NCI-H1930 (cell line): ENCODE measurements at places on chromosomes 1 and 21.

DNA sequence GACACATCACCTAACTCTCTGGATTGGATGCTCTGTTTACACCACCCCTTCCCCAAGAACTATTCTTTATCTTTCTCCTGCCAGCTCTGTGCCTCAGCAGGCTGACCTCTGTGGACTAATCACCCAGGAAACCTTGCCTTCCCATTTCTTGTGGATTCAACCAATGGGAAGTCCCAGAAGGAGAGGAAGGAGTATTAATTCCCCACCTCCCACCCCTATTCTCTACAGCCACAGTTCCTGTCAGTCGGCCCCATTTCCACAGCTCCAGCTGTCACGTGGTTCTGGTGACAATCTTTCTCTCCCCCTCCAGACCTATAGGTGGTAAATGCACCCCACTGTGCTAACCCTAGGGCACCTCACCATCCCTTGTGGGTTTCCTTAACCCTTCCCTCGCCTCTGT lies 46.8 kb upstream of the SSBP3 start:
- DNase-seq, result no peak

GRCh38 chr1:246158131-246158530 lies 348.9 kb downstream of the SMYD3 start:
- no peak for DNase-seq

DNA sequence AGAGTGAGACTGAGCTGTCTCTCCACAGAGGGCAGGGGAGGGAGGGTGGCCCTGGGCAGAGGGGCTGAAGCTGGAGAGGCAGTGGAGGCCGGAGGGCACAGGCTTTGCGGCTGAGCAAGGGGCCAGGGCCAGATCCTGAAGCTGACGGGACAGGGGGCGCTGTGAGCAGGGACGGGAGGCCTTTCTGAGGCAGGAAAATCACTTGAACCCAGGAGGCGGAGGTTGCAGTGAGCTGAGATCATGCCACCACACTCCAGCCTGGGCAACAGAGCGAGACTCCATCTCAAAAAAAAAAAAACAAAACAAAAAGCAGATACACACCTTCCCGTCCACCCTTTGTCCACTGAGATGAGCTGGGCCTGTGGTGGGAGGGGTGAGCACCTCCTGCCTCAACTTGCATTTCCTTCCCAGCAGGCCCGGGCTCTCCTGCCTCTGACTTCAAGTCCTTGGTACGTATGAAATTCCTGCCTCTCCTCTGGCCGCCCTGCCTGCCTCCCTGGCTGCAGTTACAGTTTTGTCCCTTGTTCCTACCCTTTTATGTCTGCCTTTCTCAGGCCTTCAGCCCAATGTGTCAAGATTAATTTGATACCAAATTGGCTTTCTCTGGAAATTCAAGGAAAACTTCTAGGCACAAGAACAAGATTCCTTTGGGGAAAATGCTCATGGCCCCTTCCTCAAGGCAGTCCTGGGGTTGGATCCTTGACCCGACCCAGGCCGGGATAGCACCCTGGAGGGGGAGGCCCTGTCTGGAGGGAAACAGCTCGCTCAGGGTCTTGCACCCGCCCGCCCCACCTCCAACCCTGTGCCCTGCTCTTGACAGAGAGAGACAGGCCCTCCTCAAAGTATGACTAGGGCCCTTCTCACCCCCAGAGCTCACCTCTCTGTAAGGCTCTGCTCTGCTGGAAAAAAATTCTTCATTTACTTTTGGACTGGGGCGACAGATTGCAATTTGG lies 11.2 kb upstream of the ADAMTSL4 start:
- no peak for DNase-seq

GRCh38 chr1:184443201-184443600 lies 56.4 kb downstream of the C1orf21 start:
- DNase-seq, result no peak

GRCh38 chr1:235730007-235730406 lies 80.4 kb upstream of the GNG4 start:
- no peak for DNase-seq

DNA sequence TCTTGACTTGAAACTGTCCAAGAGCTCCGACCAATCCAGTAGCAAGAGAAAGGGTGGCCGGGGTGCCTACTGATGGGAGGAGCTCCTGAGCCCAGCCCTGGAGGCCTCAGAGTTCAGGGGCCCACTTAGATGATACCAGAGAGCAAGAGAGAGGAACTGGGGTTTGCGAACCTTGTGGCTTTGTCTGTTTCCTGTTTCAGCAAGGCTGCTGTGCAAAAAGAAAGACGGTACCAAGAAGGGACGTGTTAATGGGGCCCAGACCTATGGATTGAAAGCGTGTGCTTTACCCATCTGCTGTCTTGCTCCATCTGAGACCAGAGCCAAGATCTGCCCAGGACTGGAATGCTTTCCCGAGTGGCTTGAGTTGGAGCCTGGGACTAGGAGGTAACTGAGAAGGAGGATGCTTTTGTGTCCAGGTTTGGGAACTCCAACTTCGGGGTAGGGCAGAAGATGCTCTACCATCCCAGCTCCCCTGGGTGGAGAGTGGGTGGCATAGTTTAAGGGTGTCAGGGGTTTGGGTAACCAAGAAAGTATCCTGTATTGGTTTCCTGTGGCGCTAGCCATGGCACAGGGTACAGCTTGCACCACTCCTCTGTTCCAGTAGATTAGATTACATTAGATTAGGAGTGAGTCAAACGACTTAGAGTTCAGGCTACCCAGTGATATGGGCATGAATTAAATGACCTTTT lies at the start of gene TRAF3IP3:
TSS of gene TRAF3IP3 (plus strand) at position 128 of the 689 bp plus-strand sequence. CDS start 3,987 bp downstream, outside the sequence.
- no peak for DNase-seq

- no peak for DNase-seq
Measured at GRCh38 chr1:54839824-54840223, 38.7 kb upstream of the TTC22 start.

- DNase-seq, result no peak
Measured at GRCh38 chr1:17757426-17757825, 2.3 kb downstream of the ACTL8 start.

DNA sequence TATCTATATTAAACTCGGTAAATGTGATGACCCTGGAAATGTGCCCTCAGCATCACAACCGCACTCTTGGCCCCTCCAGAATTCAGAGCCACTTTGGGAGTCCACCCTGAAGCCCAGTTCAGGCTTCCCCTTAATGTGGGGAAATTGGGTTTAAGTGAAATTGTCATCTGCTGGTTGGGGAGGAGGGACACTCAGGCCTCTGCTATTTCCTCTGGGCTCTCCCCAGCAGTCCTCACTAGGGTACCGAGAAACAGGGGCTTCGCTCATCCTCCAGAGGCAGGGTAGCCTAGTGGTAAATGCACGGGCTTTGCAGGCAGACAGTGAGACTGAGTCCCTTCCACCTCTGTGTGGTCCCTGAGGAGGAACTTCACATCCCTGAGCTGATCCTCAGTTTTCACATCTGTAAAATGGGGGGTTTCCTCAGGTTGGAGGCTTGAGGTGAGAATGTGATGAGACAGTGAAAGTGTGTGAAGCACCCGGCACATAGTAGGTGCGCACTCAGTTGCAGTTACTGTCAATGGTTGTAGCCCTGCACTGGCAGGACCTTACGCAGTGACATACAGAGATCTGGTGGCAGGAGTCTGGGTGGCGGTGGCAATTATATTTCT lies 14.6 kb upstream of the WNT4 start:
- DNase-seq, result no peak

DNA sequence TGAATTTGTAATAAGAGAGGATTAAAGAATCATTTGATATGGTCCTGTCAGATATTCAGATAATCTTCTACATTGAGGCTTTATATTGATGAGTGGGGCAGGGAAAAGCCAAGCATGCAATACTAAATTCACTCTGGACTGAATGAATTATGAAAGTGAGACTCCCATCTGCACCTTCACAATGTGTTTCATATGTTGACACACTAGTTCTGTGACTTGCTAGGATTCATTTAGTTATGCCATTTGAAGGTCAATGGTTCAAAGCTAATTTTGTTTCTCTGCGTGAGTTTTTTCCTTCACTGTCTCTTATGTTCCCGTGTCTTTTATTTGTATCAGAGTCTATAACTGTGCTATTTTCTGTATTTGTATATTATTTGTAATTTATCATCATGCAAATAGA lies 1332.5 kb downstream of the KCNT2 start:
- DNase-seq, result no peak

DNA sequence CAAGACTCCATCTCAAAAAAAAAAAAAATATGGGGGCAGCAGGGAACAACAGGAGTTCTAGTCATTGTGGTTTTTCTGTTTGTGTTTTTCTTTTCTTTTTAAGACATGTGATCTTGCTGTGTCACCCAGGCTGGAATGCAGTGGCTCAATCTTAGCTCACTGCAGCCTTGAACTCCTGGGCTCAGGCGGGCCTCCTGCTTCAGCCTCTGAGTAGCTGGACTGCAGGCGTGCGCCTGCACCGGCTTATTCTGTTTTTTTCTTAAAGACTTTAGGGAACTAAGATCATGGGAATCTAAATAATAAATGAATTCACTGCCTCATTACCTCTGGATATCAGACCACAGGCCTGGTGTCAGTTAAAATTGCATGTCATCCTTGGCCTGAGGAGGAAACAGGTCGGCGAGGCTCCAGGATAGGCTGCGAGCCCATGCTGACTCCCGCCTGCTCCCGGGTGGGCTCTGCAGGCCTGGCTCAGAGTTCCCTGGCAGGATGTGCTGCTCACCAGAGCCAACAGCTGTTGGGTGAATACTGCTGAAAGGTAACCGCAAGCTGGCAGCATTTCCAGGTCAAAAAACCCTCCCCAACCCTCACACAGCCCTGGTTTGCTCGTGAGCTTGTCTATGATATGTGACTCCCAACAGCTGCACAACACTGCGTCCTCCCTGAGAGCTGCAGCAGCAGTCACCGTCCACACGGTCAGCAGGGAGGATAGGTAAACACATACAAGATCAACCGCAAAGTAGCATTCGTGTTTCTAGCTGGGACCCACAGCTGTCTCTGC lies 58.1 kb downstream of the SCCPDH start:
- DNase-seq, result no peak

GRCh38 chr21:28018741-28019669 lies 973.7 kb downstream of the LTN1 start:
- no peak for DNase-seq

GRCh38 chr1:173536223-173536622 lies 59.1 kb downstream of the PRDX6 start:
- no peak for DNase-seq

DNA sequence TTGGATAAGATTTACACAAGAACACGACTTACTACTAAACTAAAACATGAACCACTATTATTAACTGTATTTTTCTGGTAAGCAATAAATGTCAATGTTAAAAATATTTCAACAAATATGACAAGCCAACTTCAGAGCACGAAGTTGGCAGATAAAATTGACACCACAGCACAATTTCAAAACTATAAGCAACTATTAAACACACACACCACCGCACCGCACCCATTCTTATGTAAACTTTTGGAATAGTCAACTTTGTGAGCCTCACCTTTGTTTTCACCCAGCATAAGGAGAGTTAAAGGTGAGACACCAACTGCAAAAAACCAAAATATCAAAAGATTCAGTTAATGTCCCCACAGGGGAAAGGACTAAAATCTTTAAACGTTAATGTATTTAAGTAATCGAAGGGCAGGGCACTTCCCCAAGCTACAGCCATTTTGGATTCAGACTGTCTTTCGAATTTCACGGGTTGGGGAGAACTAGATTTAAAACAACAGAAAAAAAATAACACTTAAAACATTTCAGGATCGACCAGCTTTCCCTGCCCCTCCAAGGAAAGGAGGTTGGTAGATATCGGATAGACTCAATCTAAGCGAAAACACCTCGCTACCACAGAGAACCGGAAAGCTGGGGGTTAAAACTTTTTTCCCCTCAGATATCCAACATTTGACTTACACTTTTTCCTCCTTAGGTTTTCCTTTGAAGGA lies 872 bp downstream of the GPBP1L1 start:
- DNase-seq, result no peak

DNA sequence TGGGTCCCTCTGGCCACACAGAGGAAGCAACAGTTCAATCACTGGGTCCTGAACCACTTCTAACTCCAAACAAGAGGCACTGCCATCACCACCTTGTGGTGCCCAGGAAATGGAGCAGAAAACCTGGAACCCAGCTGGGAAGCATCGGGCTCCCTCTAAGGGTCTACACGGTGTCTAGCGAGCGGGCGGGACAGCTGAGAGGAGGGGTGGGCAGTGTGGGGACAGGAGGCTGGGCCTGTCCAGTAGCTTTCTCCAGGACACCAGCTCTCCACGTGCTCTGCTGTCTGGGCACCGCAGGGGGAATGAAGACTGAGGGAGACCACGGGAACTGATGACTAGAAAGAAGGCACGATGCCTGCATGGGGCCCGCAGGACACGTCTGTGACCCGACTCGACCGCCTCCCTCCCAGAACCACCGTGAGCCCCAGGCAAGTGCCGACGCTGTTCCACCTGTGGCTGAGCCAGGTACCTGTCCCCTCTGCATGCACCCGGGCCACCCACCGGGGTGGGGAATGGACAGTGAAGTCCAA lies 5.4 kb upstream of the PRDM15 start:
- DNase-seq, result no peak
